ENCODE measurements at places on chromosomes 16 and 17. TPM values are rescaled to one million over a fixed set of nuclear protein-coding genes. Genes with fewer than 3 reads are reported as not detected.

DNA sequence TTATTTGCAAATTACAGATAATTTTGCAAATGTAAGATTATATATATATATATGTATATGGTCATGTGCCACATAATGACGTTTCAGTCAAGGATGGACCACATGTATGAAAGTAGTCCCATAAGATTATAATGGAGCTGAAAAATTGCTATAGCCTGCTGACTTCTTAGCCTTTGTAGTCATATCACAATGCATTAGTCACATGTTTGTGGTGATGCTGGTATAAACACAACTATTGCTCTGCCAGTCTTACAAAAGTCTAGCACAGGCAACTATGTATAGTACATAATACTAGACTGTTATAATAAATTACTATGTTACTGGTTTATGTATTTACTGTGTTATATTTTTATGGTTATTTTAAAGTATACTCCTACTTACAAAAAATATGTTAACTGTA, 444.3 kb downstream of the KCNJ2 start:
- no peak for DNase-seq

DNA sequence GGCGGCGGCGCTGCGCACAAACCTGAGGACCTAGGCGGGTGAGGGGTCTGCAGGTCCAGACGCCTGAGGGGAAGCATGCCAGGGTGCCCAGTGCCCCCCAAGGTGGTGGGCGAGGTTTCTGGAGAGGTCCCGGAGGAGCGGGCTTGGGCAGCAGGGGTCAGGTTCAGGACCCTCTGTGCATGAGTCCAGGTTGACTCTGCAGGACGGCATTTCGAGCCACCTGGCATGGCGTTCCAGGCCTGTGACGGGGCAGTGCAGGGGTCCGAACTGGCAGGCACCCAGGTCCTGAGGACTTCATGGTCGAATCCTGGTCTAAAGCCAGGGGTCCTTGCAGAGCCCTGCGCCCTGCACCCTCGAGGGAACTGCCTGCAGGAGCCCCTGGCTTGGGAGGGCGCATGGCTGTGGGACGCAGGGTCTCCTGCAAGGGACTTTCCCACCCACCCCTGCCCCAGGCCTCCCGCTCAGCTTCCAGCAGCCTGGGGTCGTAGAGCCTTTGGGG, 3.5 kb downstream of the SLC16A3 start:
- DNase-seq, result no peak

- DNase-seq, result no peak
Observed at GRCh38 chr16:57411362-57411976, 6.9 kb downstream of the CCL17 start.

PPP1R1B gene
- 0.27 TPM for total RNA-seq

KCNH6 gene
- not detected for total RNA-seq

CMTM2 gene
- total RNA-seq, result not detected

OTOP3 gene
- not detected for total RNA-seq

Data from thoracic aorta (tissue), 2 donors.